NCI-H2029 treated with DMSO at 0.1 percent for 48 hours (cell line): ENCODE measurements at places on chromosomes 12 and 14.

DNA sequence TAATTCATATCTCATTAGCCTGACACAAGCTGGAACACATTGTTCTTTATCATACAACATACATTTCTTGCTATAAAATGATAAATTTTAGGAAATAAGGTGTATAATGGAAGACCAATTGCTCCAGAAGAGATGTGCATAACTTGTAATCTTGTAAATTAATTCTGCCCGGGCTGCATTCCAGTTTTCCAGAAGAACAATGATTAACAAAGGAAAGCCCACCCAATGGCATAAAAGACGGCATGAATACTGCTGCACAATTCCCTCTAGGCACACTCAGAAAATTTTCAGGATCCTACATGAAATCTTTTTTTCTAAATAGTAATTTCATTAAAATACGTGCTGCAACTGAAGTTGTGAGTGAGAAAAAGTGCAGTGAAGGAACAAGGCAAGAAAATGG lies 137.4 kb upstream of the KRR1 start:
- DNase-seq, result no peak

GRCh38 chr12:124917841-124918621 lies 3.6 kb upstream of the UBC start:
- no peak for DNase-seq

DNA sequence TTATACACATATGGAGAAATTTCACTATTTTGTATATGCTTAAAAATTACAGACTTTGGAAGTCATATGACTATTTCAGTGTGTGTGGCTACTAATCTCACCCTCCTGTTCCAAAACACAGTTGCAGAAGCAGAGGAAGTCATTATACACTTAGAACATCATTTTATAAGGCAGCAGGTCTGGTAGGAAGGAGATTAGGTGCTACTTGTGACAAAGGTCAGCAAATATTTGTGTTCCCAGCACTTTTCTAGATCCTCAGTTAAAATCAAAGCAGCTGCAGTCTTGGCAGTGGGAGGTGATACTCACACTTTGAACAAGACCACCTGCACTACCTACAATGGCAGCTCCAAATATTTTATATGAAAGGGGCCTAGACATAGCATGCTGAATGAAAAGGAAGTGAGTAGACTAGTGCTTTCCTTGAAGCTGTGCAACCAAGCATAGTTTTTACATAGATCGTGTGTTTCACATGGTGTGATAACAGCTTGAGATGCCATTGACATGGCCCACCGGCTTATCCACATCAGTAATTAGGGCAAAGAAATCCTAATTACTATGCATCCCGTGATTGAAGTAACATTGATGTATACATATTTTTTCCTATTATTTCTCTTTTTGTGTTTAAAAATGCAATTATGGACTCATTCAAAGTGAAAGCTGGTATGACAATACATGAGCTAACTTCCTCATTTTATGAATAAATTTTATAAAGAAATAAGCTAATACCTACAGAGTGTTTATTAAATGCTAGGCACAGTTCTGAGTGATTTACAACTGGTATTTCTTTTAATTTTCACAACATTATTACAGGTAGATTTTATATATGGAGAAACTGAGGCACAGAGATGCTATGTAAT lies 5.3 kb downstream of the GYS2 start:
- no peak for DNase-seq

GRCh38 chr14:61221906-61222305 lies 59.2 kb downstream of the TMEM30B start:
- peak; percentile 57 for DNase-seq

DNA sequence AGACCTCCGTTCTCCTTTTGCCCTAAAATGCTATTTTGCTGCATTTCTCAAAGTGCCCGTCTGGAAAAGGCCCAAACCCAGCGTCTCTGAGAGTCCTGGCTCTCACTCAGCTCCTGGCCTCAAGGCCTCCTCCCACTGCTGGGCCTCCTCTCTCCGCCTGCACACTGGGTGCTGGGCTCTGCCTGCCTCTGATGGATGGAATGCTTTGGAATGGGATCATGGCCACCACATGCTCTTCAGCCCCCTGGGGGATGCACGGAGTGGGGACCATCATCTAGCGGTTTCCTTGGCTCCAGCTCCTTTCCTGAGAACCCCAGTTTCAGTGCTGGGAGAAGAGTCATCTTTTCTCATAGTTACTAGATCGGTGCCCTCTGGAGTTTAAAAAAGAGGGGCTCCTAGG lies 65.2 kb downstream of the KDM2B start:
- no peak for DNase-seq

GRCh38 chr14:71267007-71267513 lies 359.8 kb downstream of the PCNX1 start:
- no peak for DNase-seq

DNA sequence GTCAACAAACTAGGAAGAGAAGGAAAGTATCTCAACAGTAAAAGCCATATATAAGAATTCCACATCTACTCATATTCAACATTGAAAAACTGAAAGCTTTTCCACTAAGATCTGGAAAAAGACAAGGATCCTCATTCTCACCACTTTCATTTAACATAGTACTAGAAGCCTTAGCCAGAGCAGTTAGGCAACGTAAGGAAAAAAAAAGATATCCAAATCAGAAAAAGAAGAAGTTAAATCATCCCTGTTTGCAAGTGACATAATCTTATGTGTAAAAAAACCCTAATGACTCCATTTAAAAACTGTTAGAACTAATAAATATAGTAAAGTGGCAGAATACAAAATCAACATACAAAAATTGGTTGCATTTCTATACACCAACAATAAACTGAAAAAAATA lies 426.2 kb downstream of the BCAT1 start:
- no peak for DNase-seq
